ENCODE measurements at places on chromosomes 4 and X.
A peak's percentile ranks its signal among the peaks of the same experiment; 100 is the strongest.

DNA sequence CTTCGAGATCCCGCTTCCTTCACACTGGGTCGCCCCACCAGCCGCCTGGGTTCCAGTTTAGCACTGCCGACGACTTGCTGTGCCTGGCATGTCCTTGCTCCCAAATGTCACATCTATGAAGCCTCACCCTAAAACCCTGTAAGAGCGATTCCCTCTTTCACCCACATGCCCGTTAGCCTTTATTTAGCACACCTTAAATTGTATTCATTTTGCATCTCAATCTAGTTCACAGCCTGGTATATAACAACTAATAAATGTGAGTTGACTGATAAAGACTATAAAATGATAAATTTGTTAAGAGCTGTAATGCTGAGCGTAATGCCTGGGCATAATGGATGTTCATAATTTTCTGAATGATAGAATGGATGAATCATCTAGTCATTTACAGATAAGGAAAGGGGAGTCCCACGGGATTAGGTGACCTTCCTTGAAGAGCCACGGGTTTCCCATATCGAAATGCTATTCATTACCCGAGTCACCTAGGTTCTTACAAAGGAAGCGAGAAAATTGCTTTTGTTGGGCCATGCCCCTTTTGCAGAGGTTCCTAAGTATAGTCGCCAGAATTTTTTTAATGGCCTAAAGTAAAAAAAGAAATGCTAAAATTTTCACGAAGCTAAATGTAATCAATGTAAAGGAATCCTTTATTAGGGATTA lies 1.1 kb upstream of the AP1S2 start:
- no peak for DNase-seq

DNA sequence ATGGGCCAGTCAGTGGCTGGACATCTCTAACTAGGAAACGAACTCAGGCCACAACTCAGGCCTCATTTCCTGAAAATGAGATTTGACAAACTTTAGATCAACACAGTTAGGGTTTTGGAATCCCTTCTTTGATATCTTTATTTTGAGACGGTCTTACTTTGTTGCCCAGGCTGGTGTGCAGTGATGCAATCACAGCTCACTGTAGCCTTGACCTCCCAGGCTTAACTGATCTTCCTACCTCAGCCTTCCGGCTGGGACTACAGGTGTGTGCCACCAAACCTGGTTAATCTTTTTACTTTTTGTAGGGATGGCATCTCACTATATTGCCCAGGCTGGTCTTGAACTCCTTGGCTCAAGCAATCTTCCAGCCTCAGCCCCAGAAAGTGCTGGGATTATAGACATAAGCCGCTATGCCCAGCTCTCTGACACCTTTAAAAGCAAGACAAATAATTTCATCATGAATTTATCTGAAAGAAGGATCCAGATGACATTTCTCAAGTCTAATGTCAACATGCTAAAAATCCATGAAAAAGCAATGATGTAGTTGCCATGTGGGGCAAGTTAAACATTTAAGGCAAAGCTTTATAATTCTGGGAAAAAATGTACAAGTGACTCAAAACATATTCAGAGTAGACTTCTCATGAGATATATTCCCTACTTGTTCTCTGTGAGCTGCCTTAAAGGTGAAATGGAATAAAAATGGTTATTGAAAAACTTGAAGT lies 89.1 kb upstream of the CBR4 start:
- DNase-seq, result peak; percentile 87

GRCh38 chr4:76198411-76199237 lies 15.0 kb downstream of the SCARB2 start:
- peak; percentile 71 for DNase-seq

- DNase-seq, result no peak
Observed at GRCh38 chr4:34108391-34108790, 2135.9 kb downstream of the ARAP2 start.

DNA sequence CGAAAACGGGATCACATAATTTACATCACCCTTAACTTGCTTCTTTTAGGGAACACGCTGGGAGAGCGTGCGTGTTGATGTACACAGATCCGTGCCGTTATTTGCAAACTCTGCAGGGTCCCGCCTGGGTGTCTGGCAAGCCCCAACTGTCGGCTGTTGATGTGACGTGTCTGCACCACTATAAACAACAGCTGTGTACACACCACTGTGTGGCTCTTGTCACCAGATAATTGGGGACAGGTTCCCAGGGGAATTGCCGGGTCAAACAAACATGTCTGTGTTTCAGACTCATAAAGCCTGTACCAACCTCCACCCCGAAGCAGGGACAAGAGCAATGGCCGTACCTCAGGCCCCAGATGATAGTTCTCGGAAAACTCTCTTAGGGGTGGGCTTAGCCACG lies 105.0 kb upstream of the AFAP1 start:
- DNase-seq, result peak; percentile 35

GRCh38 chr4:143403553-143403820 lies 66.8 kb downstream of the GAB1 start:
- DNase-seq, result peak; percentile 55

- no peak for DNase-seq
Observed at GRCh38 chr4:57048590-57049304, 61.4 kb downstream of the IGFBP7 start.

DNA sequence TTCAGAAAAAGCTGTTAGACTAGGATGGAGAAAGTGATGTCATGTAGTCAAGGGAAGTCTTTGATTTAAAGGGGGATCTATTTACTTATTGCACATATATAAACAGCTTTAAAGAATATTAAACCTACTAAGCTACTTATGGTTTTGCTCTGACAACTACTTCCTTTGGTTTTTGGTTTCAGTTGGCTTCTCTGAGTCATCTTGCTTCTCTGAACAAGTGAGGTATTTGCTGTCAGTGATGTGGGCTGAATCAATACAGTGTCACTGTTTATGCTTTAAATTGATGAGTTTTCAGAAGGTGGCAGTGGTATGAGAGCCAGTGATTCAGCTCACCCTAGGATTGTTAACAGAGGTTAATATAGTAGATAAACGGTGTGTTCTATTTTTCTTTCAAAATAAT lies 75.1 kb downstream of the CEP44 start:
- no peak for DNase-seq

- DNase-seq, result no peak
Observed at GRCh38 chr4:48024522-48024921, 8.0 kb downstream of the NIPAL1 start.

GRCh38 chr4:114659386-114660008 lies 60.9 kb downstream of the UGT8 start:
- DNase-seq, result peak; percentile 72

GRCh38 chr4:118983293-118983692 lies 94.6 kb downstream of the SYNPO2 start:
- DNase-seq, result no peak

GRCh38 chrX:9458516-9459078 lies 6.3 kb upstream of the TBL1X start:
- DNase-seq, result no peak

GRCh38 chr4:80307774-80308465 lies 27.6 kb upstream of the CFAP299 start:
- DNase-seq, result no peak

- DNase-seq, result no peak
Observed at GRCh38 chr4:42344749-42345148, 52.5 kb upstream of the SHISA3 start.

DNA sequence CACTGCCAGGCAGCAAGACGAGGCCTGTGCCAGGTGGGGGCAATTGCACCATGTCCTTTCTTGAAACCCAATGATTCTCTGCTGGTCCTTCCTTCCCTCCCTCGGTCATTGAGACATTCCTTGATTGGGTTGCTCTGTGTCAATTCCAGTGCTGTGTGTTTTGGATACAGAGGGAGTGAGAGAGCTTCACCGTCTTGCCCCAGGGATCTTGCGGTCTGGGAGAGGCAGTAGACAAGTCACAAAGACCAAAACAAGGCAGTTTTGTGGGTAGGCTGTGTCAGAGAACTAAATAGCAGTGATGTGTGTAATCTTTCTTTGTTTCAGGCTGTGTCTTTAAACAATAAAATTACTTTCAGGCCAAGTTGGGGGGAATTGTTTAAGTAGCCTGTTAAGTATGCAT lies 38.8 kb upstream of the TADA2B start:
- no peak for DNase-seq

- DNase-seq, result no peak
Observed at GRCh38 chr4:183821076-183821853, 83.8 kb upstream of the STOX2 start.

DNA sequence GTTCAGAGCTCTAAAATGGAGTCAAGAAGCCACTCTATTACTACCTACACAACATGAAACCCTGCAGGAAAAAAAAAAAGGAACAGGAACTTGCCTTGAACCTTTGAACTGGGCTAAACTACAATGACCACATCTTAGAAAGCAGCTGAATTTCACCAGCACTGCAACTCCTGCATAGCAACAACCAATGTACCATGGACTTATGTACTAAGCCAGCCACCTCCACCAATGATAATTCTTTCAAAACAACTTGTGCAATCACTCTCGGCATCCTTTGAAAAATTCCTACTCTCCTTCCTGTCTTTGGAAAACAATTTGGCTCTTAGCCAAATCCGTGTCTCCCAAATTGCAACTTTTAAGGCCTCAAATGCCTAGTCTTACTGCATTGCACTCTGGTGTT lies 26.8 kb upstream of the FMR1 start:
- DNase-seq, result no peak

DNA sequence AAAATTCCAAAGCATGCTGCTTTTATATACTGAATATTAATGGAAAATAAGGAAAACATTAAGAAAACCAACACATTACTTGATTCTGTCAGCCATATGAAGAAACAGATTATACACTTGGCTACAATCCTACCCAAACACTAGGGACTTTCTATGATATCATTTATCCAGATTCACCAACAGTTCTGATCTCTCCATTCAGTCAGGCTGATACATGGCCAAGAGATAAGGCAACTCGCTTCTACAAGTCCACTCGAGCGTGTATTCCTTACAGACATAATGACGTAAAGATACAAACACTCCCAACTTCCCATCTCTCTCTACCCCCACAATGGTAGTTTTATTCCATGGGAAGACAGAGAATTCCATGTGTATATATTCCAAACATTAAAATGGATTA lies 44.5 kb downstream of the NEK1 start:
- DNase-seq, result peak; percentile 8

- DNase-seq, result no peak
Observed at GRCh38 chr4:61336488-61336887, 136.4 kb downstream of the ADGRL3 start.

DNA sequence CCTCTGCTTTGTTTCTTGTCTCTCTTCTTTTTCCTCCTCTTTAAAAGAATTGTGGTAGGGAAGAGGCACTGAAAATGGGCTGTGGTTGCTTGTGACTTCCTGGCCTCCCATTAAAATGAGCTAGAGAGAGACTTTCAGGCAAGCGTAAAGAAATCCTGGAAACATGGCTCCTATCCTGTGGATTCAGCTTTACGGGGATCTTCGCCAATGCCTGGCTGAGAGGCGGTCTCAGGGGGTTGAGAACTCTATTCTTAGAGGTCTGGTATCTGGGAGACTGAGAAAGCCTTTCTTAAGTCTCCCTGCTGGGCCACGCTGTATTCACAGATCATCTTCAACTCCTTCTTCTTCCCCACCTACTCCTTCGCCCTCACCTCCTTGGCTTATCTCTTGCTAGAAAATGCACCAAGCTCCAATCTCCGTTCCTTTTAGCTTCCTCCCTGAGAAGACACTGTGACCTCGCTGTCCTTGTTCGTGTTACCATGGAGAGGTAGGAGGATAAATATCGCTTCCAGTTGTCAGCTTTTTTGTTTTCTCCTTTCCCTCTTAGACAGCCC lies 542 bp upstream of the KLF8 start:
- DNase-seq, result no peak

- DNase-seq, result peak; percentile 42
Observed at GRCh38 chr4:149203256-149204001, 612.2 kb downstream of the IQCM start.

DNA sequence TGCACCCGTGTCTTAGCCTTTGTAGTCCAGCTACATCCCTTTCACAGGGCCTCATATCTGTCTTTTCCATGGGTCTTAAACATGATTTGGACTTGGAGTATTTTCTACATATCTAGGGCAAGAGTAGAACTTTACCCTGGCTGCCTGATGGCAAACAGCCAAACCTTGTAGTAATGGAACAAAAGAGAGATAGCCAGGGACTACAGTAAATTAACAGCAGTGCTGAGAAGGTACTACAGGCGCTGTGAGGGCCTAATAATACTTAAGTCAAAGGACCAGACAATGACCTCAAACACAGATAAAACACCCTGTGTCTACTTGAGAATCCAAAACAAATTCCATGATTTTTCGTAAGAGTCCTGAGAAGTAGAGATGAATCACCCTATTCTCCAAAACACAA lies 111.0 kb upstream of the WDR17 start:
- DNase-seq, result no peak

GRCh38 chr4:24657768-24658617 lies 73.6 kb upstream of the DHX15 start:
- DNase-seq, result no peak

DNA sequence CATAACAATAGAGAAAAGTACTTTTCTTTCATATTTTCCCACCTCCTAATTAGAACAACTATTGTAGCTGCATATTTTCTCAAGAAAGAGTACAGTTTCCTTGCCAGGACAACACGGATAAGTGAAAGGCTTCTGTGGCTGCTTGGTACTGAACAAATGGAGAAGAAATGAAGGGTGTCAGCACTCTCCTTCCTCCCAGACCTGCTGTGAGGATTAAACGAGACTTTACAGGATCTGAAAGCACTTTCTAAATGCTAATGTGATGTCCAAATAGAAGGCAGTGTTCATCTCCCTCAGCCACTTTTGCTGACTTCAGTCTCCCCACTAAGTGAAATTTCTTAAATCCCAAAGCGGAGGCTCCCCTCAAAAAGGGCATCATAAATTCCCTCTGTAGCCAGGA lies 13.9 kb downstream of the NIPAL1 start:
- no peak for DNase-seq

- no peak for DNase-seq
Observed at GRCh38 chr4:101753721-101754120, 36.8 kb upstream of the BANK1 start.

- no peak for DNase-seq
Observed at GRCh38 chr4:168841000-168841671, 168.9 kb downstream of the CBR4 start.

All from skin of body (tissue), 3 donors.